ENCODE measurements at places on chromosomes 11 and 22. TPM values are rescaled to one million over a fixed set of nuclear protein-coding genes. Genes with fewer than 3 reads are reported as not detected.

The GRAMD1B gene
- total RNA-seq = 29.1 TPM

The MMP7 gene
- not detected for total RNA-seq

The TRIM48 gene
- total RNA-seq = not detected

The KDM4E gene
- total RNA-seq = not detected

The PRDM10 gene
- 4.9 TPM for total RNA-seq

GRCh38 chr11:95659088-95659487, 130.5 kb downstream of the FAM76B start:
- no peak for DNase-seq

DNA sequence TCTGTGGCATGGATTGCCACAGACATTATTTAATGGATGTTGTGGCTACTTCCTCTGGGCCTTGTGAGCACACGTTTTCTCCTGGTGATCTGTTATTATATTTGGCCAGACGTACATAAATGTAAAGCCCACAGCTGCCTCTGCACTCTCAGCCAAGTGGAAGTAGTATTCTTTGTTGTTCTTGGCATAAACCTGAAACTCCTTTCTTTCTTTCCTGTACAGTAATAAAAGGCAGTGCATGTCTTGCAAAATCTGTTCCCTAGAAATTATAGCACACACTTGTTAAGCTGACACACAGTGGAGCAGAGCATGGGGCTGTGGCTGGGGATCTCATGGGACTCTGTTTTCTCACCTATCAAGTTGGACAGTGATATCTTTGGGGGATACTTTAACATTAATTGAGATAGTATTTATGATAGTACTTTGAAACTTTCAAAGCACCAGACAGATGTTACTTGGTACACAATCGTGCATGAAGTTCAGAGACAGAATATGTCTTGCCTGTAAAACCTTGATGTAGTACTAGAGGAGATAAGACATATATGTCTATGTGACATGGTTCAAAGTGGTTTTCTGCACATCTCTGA, 20.9 kb downstream of the PANX1 start:
- no peak for DNase-seq

- DNase-seq = no peak
Measured at GRCh38 chr22:25393121-25393805, 171.2 kb upstream of the GRK3 start.

GRCh38 chr11:28461846-28462245, 353.7 kb downstream of the METTL15 start:
- DNase-seq = no peak

DNA sequence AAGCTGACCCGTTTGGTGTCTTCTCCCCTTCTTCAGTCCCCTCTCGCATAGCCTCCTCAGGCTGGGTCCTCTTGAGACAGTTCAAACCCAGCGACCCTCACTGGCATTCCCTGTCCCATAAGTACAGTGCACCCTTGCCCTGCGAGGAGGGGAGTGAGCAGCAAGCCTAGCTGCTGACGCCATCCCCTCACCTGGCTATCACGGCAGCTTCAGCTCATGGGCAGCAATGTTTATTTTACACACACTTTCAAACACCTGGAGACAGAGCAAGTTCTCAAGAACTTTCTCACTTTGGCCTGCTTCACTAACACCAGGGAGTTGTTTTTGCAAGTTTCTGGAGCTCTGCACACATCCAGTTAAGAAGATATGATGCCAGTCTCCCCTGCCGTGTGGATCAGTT, 189.6 kb upstream of the E2F8 start:
- no peak for DNase-seq

DNA sequence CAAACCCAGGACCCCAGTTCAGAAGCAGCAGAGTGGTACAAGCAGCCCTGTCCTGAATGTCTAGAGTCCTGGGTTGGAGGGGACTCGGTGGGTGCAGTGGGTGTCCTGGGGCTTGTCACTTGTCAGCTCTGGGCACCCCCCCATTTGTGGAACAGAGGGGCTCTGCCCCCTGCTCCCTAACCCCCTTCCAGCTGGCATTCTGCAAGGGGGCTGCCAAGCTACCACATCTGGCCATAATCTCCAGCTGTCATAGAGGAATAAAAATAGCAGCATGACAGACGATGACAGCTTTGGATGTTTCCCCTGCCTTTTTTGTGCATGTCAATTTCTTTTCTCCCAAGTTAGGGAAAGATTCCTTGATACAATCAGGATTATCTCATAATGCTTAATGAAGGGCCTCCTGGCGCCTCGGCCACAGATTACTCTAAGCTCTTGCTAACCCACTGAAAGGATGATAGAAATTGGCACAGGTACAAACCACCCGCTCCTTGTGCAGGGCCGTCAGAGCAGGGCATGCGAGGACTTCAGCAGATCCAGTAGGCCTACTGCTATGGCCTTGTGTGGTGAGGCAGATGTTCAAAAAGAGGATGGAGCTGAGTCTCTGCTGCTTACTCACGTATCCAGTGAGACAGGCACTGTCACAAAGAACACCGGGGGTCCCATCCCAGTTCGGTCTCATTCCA, 83.0 kb downstream of the ISX start:
- no peak for DNase-seq

DNA sequence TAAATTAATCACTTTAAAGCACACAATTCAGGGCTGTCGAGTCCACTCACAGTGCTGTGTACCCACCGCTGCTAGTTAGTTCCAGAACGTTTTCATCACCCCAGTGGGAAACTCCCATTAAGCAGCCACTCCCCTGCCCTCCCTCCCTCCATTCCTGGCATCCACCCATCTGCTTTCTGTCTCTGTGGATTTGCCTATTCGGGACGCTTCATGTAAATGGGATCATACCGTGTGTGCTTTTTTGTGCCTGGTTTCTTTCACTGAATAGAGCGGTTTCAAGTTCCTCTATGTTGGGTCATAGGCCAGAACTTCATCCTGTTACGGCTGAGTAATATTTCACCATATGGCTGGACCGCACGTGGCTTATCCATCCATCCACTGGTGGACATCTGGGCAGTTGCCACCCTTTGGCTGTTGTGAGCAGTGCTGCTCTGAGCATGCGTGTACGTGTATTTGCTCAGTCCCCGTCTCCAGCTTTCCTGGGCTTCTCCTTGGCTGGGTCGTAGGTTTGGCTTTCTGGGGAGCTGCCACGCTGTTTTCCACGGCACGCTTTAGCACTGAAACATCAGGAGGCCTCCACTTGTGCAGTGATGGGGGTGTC, 30.1 kb downstream of the ARHGAP8 start:
- DNase-seq = no peak

DNA sequence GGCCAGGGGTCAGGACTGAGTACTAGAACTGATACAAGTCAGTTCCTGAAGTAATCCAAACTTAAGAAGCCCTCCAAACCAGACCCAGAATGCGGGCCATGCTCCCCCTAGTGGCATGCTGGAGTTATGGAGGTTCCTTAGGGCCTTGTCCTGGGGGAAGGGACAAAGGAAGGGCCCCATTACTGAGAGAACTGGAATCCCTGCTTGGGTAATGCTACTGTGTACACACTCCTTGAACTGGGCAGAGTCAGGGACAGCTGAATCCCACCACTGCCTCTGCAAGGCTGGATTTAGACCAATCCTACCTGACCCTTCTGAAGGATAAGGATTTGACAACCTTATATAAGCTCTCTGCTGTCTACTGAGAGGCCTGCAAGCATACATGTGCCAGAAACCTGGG, 97.3 kb upstream of the AKIP1 start:
- DNase-seq = peak; percentile 75

DNA sequence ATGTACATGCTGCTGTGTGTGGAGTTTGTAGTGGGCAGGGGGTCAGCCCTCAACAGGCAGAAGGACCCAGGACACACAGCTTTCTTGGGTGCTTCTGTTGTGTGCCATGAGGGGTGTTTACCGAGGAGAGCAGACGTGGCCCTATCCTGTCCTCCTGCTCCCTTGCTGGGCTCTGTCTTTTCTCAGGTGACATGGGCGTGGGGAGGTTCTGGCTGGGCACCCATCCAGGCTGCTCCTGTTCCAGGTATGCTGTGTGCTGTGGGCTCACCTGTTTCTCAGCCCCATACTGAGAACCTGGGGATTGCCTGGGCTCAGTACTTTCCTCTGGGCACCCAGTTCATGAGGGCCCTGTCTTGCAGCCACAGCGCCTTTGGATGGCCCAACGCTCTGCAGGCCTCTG, 23.3 kb downstream of the MICALL1 start:
- no peak for DNase-seq

- no peak for DNase-seq
Measured at GRCh38 chr11:126518972-126519690, 163.6 kb downstream of the ST3GAL4 start.

DNA sequence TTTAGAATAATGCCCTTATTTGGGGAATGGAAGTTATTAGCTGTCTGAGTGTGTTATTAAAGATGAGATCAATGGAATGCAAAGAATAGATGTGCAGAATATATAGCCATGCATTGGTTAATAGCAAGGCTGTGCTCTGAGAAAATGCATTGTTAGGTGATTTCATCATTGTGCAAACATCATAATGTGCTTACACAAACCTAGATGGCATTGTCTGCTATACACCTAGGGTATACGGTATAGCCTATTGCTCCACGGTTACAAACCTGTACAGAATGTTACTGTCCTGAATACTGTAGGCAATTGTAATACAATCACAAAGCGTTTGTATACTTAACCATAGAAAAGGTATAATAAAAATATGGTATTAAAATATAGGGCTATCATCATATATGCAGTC, 25.5 kb downstream of the SLC5A12 start:
- no peak for DNase-seq

GRCh38 chr11:82995235-82995634, 76.5 kb downstream of the RAB30 start:
- no peak for DNase-seq

GRCh38 chr22:18970948-18971315, 34.8 kb upstream of the PRODH start:
- no peak for DNase-seq

GRCh38 chr11:12771875-12772274, 97.7 kb downstream of the TEAD1 start:
- no peak for DNase-seq

DNA sequence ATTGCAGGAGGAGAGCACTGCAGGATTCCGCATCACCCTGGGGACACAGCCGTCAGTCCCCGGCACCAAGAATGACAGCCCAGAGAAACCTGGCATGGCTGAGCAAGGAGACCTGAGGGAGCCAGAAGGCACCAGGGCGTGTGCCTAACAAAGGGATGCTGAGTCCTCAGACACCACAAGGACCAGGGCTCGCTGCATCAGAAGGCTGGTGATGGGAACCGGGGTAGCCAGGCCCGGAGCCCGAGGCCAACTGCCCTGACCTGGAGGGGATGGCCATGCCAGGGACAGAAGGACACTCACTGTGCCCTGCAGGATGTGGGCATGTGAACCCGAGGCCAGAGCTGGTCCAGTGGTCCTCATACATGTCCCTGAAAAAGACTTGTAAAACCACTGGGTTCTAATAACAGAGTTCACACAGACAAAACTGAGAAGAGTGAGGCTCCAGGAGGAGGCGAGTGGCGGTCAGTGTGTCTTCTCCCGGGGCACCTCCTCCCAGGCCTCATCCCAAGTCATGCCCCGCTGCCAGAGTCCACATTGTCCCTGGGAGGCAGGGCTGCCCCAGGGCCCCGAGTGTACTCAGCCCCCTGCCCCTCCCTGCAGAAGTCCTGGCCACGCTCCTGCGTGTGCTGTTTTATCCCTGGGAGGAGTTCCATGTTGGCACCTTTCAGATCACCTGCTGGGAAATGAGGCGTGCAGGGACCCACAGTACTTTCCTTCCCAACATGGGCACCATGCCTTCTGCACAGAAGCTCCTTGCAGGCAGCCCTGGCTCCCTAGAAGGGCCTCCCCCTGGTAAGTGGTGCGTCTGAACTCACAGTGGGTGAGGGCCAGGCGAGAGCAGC, 42.5 kb downstream of the TBX1 start:
- DNase-seq = no peak

- no peak for DNase-seq
Measured at GRCh38 chr11:114482114-114482513, 42.8 kb downstream of the REXO2 start.

- no peak for DNase-seq
Measured at GRCh38 chr11:132296946-132297610, 926.7 kb downstream of the NTM start.

DNA sequence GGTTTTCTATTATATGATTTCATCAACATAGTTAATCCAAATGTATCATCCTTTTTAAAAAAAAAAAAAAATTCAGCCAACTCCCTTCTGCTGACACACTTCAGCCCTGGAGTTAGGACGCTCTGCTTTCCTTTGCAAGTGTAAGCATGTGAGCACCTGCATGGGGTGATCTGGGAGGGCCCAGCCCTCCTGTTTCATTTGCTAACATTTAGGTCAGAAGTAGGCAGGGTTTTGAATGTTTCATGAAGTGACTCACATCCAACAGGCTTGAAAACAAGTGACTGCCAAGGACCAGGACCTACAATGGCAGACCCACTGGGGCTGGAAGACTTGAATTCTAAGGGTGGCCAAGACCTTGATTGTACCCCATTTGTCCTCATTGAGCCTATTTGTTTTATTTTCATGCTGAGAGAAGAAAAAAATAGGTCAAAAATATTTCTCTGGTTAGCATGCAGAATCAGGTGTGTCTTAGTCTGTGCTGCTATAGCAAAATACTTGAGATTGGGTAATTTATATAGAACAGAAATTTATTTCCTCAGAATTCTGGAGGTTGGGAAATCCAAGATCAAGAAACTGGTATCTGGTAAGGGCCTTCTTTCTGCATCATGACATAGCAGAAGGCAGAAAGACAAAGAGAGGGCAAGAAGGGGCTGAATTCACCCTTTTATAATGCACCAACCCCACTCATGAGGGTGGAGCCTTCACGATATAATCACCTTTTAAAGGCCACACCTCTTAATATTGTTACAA, 137.6 kb downstream of the CD44 start:
- no peak for DNase-seq

- no peak for DNase-seq
Measured at GRCh38 chr11:59822989-59823566, 12.5 kb upstream of the MRPL16 start.

Data from heart right ventricle (tissue), 16 donors.